ENCODE measurements at places on chromosomes 3 and 15.

- no peak for DNase-seq
Observed at GRCh38 chr3:6216135-6217026, 644.5 kb upstream of the GRM7 start.

DNA sequence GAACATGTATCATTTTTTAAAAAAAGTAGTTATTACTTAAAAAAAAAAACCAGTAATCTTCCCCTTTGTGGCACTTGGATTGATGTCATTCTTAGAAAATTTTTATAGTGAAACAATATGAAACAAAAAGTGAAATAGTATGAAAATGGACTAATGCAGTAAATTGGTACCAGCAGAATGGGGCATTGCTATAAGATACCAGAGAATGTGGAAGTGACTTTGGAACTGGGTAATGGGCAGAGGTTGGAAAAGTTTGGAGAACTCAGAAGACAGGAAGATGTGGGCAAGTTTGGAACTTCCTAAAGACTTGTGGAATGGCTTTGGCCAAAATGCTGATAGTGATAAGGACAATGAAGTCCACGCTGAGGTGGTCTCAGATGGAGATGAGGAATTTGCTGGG lies 66.6 kb downstream of the TTC23 start:
- no peak for DNase-seq

DNA sequence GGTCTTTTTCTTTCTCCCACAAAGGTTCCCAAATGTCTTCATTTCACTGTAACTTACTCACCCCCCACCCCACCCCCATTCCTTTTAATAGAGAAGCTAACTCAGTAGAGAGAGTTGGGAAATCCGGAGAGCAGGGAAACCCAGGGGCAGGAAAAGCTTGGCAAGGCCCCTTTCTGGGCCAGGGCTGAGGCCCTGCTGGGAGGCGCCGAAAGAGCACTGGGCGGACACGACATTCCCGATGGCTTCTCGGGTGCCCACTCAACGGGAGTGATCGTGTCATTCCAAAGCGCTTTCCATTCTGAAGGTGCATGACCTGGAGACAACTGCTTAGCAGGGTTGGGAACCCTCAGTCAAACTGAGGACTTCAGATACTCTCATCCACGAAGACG lies 1.6 kb upstream of the DALRD3 start:
- no peak for DNase-seq

DNA sequence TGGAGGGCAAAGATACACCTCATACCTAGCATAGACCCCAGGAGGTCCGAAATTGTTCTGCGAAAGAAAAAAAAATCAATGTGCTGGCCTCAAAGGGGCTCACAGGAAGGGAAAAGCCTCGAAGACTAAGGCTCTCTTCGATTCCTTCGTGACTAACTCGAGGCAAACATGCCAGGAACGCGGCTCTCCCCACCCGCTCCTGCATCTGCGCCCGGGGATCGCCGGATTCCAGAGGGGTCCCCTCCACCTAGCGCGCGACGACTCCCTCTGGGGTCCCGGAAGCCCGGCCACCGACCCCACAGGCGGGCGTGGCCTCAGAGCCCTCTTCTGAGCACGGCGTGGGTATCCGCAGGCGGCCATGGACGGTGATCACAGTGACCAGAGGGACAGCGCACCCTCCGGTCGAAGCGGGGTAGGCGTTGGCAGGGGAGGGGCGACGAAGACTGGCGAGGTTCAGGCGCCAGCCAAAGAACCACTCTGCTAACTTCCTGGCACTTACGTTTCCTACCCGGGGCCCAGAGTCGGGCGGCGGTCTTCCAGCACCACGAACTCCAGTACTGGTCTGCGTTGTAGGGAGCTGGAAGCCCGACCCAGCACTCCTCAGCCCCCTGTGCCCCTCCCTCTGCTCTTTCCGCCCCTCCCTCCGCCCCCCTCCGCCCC lies 515 bp upstream of the EIF3J start:
- DNase-seq: peak; percentile 76

GRCh38 chr3:133886031-133886722 lies 9.5 kb downstream of the RAB6B start:
- no peak for DNase-seq

DNA sequence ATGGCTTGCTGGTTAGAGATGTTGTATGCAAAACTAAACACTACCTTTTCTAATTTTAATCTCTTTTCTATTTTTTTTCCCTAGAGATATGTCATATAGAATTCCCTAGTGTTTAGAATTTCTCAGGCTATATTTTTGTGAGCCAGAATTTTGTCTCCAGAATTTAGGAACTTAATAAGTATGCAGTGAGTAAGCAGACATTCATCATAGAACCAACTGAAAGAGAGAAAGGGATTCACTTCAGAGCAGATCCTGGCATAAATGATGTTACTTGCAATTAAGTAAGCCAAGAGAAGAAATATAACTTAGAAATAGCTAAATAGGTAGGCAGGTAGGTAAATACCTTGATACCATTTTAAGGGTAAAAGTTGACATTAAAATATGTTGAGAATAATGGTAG lies 288.9 kb downstream of the ZNF385D start:
- no peak for DNase-seq

GRCh38 chr3:67349551-67350174 lies 304.7 kb downstream of the SUCLG2 start:
- peak; percentile 36 for DNase-seq

DNA sequence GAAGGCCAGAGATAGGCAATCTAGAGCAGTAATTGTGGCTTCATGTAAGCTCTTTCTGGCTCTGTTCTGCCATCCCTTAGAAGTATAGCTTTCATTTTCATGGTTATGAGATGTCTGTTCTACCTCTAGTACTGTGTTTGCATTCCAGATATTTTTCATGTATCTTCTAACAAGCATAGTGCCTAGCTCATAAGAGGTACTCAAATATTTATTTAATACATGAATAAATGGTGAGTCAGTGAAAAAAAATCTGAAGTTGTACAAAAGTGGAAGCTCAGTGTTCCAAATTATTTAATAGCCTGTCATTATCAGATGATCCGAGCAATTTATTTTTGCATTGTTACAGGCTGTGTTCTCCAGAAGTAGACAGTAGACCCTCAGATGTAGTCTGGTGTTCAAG lies 64.3 kb downstream of the OXSM start:
- no peak for DNase-seq

- no peak for DNase-seq
Observed at GRCh38 chr15:64045774-64046420, 388 bp downstream of the DAPK2 start.

DNA sequence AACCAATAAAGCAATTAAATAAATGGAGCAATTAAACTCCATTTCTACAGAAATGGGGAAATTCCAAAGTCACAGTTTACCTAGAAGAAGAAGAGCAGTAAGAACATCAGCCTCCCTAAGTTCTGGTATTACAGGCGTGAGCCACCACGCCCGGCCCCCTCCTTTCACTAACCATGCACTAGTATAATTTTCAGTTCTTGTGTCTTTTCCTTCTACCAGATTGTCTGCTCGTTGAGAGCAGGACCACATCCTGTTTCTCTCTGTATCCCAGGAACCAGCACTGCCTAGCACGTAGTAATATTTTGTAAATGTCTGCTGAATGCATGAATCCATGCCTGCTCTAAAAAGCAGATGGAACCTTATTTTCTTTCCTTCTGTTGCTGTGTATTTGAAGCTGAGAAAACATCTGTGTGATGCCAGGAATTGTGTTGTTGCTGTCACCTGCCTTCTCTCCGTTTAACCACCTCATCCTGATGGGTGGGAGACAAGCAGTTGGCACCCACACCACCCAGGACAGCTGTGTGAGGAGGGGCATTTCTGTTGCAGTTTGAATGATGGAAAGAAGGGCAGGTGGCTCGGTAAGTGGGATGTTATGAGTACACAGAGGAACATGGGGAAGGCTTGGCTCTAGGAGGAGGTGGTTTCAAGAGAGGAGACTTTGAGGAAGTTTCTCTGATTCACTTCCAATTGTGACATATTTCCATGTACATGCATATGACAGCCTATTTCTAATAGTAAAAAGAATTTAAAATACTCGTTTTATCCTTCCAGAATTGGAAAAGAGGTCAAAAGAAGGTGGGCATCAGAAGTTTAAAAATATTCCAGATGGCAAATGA lies 30.1 kb downstream of the PXYLP1 start:
- DNase-seq: no peak
